ENCODE measurements at places on chromosomes 4 and X.

- DNase-seq: no peak
These were observed 80.1 kb upstream of the UCP1 start for GRCh38 chr4:140648716-140649308.

DNA sequence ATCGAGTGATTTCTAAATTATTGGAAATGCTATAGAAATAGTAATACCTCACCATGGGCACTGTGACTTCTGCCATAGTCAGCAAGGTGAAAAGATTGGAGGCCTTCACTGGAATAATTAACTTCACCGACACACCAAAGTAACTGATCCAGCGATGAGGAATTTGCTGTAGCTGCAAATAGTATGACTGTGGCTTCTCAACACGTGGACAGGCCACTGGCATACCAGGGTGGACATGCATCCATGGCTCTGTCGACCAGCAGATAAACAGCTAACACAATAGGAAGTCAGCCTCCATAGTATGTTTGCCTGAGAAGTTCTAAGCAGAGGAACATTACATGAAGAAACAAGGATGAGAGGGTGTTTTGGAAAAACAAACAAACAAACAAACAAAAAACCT lies 10.9 kb upstream of the FAT4 start:
- DNase-seq: no peak

- DNase-seq: no peak
These were observed 651.6 kb upstream of the PITX2 start for GRCh38 chr4:111274486-111274885.

- DNase-seq: no peak
These were observed 89.2 kb upstream of the TAPT1 start for GRCh38 chr4:16315456-16315855.

GRCh38 chrX:104972737-104973136 lies 247.8 kb downstream of the TEX13A start:
- no peak for DNase-seq

DNA sequence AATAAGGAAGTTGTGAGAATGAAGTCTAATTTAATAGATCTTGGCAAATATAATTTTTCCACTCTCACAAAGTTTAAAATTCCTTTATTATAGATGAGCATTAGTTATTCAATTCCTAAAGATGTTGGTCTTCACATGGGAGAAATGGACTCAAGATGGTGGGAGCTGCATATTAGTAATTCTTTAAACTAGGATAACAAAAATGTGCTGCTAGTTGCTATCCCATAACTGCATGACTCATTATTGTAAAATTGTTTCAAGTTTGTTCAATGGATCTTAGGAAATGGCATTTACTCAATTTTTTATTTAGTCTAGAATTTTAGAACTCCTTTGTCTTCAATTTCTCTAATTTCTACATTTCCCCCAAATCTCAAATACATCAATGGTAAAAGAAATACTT lies 155.8 kb downstream of the ATP10D start:
- no peak for DNase-seq

- no peak for DNase-seq
These were observed 64.6 kb downstream of the CNKSR2 start for GRCh38 chrX:21438792-21439191.

DNA sequence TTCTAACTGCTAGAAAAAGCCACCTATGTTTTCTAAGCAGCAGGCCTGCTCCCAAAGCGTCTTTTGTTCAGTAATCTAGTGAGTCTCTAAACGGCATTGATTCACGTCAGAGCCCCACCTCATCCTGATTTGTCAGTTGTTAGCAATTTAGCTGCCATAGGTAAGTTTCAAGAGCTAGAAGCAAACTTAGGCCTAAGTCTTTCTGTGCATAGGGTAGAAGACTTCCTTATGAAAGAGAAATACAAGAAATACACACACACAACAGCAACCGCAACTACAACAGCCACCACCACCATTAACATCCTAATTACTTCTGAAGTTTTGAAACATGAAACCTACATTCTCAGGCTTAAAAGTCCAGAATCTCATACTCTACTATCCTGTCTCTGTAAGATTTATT lies 531.1 kb upstream of the SPANXN1 start:
- DNase-seq: no peak

DNA sequence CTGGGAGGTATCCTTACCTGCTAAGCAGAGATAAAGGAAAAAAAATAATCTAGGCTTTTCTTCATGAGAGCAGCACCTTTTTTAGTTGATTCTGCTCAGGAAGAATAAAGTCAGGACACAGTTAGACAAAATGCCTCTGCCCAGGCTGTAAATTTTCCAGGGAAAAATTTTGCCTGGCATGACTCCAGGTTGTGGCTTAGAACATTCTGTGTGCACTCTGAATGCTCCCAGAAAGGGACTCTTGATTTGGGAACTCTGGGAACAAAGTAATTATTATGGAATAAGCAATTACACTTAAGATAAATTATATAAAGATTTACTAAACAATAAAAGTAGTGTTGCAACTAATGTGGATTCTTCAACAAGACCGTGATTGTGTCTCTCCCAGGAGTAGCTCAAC lies 826.2 kb upstream of the TENM3 start:
- no peak for DNase-seq

GRCh38 chr4:67933755-67934154 lies 29.5 kb downstream of the TMPRSS11A start:
- DNase-seq: no peak

- DNase-seq: no peak
These were observed 453.1 kb downstream of the CCSER1 start for GRCh38 chr4:90580326-90580725.

GRCh38 chrX:12892716-12893115 lies 13.7 kb upstream of the TLR8 start:
- DNase-seq: no peak

- no peak for DNase-seq
These were observed 102.3 kb downstream of the FAM193A start for GRCh38 chr4:2638730-2639129.

DNA sequence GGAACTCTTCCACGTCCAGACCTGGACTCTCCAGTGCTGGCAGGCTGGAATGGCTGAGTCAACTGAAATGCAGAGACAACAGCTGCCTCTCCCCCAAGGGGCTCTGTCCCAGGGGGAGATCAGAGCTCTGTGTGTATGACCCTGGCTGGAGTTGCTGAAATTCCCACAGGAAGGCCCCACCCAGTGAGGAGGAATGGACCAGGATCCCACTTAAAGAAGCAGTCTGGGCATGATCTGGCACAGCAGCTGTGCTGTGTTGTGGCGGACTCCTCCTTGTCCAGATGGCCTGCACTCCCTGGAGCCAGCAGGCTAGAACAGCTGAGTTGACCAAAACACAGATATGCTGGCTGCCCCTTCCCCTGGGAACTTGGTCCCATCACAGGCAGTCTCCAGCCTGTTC lies 25.4 kb downstream of the C4orf17 start:
- no peak for DNase-seq

DNA sequence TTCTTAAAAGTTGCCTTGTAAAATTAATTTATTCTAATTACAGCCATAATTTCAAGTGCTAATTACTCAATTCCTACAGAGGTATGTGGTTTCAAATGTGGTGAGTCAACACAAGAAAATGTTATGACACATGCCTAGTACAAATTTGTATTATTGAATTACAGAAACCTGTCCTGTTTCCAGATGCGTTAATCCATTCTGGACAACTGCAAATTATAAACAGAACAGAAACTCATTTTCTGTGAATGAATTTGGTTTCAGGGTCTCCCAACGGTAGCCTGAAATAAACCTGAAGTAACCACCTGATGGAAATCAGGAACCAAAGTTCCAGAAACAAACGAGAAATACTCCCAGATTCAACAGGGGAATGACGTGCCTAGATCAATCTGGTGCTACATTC lies 328.6 kb upstream of the F9 start:
- no peak for DNase-seq

DNA sequence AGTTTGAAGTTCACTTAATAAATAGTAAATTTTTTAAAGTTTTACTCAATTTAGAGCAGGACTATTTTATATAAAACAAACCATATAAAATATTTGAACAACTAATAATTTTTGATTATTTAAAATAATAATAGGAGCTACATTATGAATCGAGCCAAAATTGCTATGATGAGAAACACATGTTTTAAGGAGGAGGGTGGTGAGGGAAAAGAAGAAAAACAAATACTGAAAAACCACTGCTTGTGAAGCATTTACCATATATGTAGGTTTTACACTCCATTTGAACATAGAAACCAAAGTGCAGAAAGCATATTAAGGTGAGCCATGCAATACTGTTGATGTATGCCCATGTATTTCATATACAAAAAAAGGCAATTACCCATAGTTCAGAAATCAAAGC lies 448.9 kb downstream of the FSTL5 start:
- DNase-seq: no peak

GRCh38 chr4:2745981-2746806 lies 9.9 kb downstream of the TNIP2 start:
- peak; percentile 84 for DNase-seq

- no peak for DNase-seq
These were observed 24.9 kb downstream of the AR start for GRCh38 chrX:67568769-67569168.

GRCh38 chr4:24322511-24322910 lies 261.8 kb downstream of the DHX15 start:
- DNase-seq: no peak

DNA sequence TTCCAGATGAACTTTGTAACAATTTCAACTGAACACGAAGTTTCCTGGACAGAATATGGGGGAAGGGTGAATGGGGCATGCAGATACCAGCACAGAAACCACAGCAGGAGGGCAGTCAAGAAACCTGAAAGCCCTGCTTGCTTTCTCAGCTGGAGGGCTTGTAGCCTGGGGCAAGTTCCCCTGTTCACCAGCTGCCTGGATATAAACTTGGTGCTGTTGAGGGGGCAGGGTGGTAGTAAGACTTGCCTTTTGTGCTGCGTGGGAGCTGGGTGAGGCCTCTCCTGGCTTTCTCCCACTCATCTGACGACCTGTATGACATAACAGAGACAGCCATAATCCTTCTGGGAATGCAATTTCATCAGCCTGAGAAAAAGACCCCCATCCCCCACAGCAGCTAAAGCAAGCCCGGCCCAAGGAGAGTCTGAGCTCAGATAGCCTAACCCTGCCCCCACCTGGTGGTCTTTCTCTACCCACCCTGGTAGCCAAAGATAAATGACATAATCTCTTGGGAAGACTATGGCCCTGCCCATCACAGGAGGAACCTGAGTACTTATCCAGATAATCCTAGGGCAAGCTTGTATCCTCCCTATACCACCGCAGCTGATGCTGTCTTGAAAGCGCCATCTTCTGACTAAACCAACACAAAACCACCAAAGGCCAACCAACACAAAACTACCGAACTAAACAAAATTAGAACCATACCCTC lies 234.3 kb downstream of the LAS1L start:
- DNase-seq: no peak

DNA sequence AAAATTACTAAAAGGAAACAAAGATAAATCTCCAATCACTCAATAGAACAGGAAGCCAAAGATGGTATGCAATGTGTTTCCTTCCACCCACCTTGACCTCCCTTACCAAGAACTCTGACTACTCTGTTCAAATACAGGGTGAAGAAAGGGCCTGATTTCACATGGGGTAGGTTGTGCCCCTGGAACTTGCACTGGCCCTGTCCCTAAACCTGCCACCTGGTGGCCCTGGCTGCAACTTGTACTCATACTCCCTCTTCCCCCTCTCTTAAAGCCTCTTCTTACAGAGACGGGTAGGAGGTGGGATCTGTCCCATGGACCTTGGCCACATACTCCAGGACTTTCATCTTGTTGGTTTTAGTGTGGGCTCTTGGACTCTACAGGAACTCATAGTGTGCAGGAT lies 17.3 kb upstream of the TMEM185A start:
- DNase-seq: no peak

DNA sequence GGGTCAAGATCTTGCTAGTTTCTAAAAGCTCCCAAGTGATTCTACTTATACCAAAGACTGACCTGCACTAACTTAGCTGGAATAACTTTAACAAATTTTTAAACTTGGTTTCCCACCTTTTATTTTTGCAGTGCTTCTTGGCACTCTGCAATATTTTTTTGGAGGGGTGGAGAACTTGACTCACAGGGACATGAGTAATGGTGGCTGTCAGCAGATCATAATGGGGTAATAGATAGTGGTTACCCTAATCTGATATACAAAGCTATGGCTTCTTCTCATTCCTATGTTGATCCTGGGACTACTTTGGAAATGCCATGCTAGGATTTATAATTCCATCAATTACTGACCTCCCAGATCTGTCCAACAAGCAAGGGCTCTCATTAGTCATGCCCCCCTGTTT lies 295.7 kb downstream of the GPAT3 start:
- DNase-seq: no peak

DNA sequence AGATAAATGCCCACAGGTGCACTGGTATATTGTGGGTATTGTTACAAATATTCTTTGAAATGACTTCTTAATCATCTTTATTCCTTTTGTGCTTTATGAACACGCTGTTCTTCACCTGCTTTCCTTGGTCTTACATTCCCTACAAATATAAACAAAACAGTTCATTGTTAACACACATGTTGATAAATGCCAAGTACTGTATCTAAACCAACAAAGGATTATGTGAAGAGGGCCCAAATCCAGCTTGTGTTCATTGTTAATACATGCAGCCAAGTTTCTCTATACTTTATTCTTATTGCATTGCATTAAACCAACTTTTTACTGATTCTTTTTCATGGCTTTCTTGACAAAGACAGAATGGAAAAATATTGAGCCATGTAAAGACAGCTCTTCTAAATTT lies 42.8 kb downstream of the AREG start:
- DNase-seq: no peak

DNA sequence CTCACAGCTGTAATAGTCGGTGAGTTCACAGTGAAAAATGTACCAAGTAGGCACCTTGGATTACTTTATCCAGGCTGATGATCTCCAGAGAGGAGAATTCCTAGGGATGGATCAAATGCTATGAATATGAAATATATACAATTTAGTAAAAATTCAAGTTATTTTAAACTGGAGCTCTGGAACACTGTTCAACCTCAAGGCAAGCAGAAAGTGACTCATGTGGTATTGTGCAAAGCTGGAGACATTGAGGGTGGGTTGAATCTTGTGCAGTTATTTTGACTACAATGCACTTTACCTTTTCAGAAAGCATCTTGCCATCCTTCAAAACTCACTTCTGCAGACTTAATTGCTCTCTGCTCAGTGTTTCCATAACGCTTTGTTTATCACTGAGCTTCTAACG lies 43.4 kb downstream of the OSTC start:
- no peak for DNase-seq

DNA sequence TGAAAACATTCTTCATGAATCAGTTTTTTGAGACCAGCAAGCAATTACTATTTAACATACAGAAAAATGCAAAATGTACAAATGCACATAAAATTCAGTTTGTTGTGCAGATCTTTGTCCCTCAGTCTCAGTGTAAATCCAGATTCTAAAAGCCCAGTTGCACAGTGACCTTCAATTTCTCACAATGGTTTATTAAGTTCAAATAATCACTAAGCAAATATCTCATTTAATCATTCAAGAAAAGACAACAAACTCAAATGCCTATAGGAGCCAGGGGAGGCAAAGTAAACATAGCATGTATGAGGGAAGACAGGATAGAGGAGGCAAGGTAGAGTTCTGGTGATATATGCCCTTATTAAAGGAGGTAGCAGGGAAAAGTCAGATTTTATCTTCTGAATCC lies 82.8 kb downstream of the PPP3CA start:
- DNase-seq: no peak

Data from effector memory CD4-positive, alpha-beta T cell (primary cell).